ENCODE measurements at places on chromosomes 13 and 19. TPM values are rescaled to one million over a fixed set of nuclear protein-coding genes. Genes with fewer than 3 reads are reported as not detected.

- no peak for DNase-seq
- H3K27ac ChIP-seq = no peak overlapping the region
- no peaks in the 10 kb centered on the region for H3K36me3 ChIP-seq
- H3K4me3 ChIP-seq = no peak overlapping the region
Measured at GRCh38 chr19:17721821-17722220, 2.5 kb downstream of the MAP1S start.

ZNF525 gene
- 12.6 TPM for total RNA-seq

DNA sequence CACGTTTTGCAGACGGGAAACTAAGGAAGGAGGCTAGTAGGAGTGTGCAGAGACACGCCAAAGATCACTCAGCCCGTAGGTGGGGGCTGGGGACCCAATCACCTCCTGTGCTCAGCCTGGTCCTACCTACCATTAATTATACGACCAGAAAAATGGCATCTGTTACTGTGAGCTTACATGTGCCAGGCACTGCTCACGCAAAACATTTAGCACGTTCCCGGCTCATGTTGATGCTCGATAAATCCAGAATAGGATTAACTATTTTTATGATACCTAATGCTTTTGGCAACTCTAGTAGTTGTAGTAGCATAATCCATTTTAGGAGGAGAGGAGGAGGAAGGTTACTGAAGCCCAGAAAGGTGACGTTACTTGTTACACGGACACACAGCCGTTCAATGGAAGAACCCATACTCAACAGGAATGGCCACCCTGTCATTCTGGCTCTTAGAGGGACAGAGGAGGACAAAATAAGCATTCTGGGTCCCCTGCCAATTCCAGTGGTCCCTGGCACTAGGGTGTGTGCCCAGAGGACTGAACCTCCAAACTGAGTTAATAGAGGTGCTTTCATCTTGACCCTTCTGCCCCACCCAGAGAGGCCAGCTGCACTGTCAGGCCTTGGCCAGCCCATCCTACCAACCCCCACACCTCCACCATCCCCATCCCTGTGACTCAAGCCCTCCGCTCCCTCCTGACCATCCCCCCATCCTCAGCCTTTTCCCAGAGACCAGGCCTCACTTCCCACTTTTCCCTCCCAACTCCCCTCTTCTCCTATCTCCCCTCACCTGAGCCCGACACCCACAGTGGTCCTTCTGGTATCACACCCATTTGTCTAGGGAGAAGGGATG is 5.0 kb upstream of the EML2 start:
- peaks cover 4% of the 10 kb centered on the region for H3K4me1 ChIP-seq
- H3K36me3 ChIP-seq = no peaks in the 10 kb centered on the region
- no peak overlapping the region for H3K27ac ChIP-seq
- peaks cover 3% of the 10 kb centered on the region for H3K27me3 ChIP-seq
- no peak for DNase-seq
- H3K4me3 ChIP-seq = no peak overlapping the region

DNA sequence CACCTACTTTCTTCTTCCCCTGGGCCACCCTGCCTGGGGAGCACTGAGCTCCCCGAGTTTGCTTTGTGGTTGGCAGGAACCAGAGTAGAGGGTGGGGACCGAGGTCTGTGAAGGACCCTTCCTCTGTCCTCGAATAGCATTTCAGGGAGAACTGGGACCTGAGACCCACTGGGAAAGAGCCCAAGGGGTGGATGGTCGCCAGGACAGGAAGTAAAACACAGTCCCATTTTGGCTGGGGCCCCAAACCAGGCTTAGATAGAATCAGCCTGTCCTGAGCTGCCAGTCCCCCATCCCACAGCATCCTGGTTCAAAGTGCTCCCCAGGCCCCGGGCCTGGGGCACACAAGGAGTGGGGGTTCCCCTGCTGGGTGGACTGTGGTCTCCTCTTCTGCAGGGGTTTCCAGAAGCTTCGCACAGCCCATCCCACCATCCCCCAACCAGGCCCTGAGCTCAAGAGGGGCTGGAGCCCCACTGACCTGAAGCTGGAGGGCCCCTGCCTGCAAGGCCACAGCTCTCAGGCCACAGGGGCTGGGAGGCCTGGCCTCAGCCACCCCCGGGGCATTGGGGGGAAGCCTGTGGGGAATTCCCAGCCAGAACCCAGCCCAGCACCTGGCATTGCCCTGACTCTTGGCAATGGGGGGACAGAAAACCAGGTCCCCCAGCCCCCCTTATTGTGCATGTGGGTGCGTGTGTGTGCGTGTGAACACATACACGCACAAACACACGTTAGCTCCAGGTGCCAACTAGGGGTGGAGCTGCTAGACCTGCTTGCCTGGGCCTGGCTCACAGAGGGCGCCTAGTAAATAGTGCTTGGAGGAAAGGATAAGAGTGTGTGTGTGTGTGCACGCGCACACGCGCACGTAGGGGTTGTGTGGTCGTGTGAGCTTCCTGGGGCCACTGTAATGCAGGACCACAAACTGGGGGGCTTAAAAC is 995 bp upstream of the MKNK2 start:
- DNase-seq = peak; percentile 82
- H3K4me1 ChIP-seq = peaks cover 42% of the 10 kb centered on the region
- H3K36me3 ChIP-seq = no peaks in the 10 kb centered on the region

GRCh38 chr19:38685666-38686529 is 38.4 kb downstream of the ACTN4 start:
- no peaks in the 10 kb centered on the region for H3K27me3 ChIP-seq
- peak overlapping the region; percentile 46 for H3K27ac ChIP-seq
- H3K4me1 ChIP-seq = peaks cover 31% of the 10 kb centered on the region
- H3K36me3 ChIP-seq = no peaks in the 10 kb centered on the region
- no peak for DNase-seq
- no peak overlapping the region for H3K4me3 ChIP-seq

HCN2 gene
- total RNA-seq = not detected

- no peak overlapping the region for H3K27ac ChIP-seq
- no peak overlapping the region for H3K4me3 ChIP-seq
- no peaks in the 10 kb centered on the region for H3K36me3 ChIP-seq
- no peak for DNase-seq
Measured at GRCh38 chr13:41416276-41416675, 41.1 kb upstream of the RGCC start.

GRCh38 chr13:97526556-97526955 is 92.6 kb downstream of the RAP2A start:
- no peaks in the 10 kb centered on the region for H3K27me3 ChIP-seq
- no peak overlapping the region for H3K27ac ChIP-seq
- H3K4me1 ChIP-seq = no peaks in the 10 kb centered on the region
- DNase-seq = no peak
- H3K4me3 ChIP-seq = no peak overlapping the region
- no peaks in the 10 kb centered on the region for H3K36me3 ChIP-seq

KLHL1 gene
- not detected for total RNA-seq

DNA sequence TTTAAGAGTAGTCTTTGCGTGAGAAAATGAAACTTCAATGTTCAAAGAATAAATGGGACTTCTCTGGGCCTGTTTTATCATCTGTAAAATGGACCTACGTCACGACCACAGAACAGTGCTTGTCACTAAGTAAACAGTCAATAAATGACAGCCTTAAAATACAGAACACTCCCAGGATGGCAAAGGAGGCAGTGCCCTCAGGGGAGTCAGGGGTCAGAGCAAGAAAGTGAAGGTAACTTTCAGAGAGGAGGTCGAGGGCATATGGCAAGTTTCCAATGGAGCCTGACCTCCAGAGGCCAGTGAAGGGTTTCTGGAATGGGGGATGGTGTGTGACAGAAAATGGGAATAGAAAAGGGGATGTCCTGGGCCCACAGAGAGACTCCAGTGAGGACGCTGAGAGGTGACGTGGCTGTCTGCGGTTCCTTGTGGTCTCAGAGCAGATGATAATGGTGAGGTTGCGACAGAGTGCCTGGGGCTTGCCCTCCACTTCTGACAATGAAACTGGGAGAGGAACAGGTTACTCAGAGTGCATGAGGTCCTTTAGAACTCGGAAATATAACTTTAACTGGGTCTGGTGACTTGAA is 91.8 kb downstream of the UBL3 start:
- DNase-seq = no peak
- no peak overlapping the region for H3K4me3 ChIP-seq
- H3K4me1 ChIP-seq = no peaks in the 10 kb centered on the region
- no peaks in the 10 kb centered on the region for H3K36me3 ChIP-seq
- H3K27me3 ChIP-seq = no peaks in the 10 kb centered on the region

GRCh38 chr19:6225232-6225865 is 54.4 kb downstream of the MLLT1 start:
- no peak overlapping the region for H3K27ac ChIP-seq
- H3K4me3 ChIP-seq = no peak overlapping the region
- no peaks in the 10 kb centered on the region for H3K27me3 ChIP-seq
- no peaks in the 10 kb centered on the region for H3K36me3 ChIP-seq

SSC5D gene
- 5.7 TPM for total RNA-seq

- no peaks in the 10 kb centered on the region for H3K4me1 ChIP-seq
- H3K36me3 ChIP-seq = no peaks in the 10 kb centered on the region
- H3K27ac ChIP-seq = no peak overlapping the region
- H3K4me3 ChIP-seq = no peak overlapping the region
- DNase-seq = no peak
Measured at GRCh38 chr13:77409412-77409811, 82.5 kb upstream of the MYCBP2 start.

GRCh38 chr13:45219123-45219891 is 18.5 kb upstream of the KCTD4 start:
- no peak overlapping the region for H3K27ac ChIP-seq
- H3K36me3 ChIP-seq = no peaks in the 10 kb centered on the region
- no peak overlapping the region for H3K4me3 ChIP-seq
- H3K27me3 ChIP-seq = no peaks in the 10 kb centered on the region
- no peaks in the 10 kb centered on the region for H3K4me1 ChIP-seq

STX10 gene
- total RNA-seq = 54.8 TPM

DNA sequence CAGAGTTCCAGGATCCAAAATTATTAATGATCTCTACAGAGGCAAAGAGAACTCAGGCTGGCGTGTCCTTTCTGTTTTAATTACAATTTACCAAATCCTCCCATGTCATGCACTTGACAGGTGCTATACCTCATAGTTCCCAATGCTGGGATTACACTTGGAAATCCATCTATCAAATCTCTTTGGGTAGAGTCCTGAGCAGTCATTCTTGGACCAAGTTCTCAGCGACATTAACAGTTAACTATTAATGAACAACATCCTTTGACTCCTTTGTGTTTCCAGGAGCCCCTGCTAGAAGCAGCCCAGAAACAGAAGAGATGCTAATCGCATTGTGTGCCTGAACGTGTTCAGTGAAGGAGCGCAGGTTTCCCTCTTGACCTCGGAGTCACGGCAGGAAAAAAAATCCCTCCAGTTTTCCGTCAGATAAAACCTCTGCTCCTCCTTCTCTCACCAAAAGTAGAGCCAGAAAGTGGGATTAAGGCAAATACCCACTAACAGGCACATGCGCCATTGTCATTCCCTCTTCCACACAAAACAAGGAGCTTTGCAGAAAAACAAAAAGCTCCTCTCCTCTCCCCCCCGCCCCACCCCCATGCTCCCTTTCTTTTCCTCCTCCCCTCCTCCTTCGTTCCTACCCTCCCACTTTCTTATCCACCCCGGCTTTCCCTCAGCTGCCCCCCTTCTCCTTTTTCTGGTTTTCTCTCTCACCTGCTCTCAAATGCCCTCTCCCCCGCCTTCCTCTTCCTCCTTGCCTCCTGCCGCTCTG is 224.7 kb downstream of the ZIC5 start:
- H3K4me1 ChIP-seq = peaks cover 3% of the 10 kb centered on the region
- no peak for DNase-seq
- H3K27ac ChIP-seq = no peak overlapping the region
- no peaks in the 10 kb centered on the region for H3K36me3 ChIP-seq
- no peak overlapping the region for H3K4me3 ChIP-seq
- H3K27me3 ChIP-seq = no peaks in the 10 kb centered on the region

DNA sequence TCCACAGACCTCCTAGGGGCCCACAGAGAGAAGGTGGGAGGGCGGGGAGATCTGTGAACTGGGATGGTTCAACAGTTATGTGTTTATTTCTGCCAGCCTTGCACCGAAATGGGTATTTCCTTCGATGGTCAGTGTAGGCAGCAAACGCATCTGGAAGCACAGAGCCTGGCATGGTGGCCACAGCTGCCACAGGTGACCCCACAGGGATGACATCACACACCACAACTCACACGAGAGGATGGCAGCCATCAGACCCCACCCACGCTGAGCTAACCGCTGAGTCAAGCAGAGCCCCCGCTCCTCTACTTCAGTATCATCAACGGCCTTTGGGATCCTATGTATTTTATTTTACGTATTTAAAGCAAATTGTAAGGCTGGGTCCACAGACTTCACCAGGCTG is 37.4 kb downstream of the NAXD start:
- H3K27ac ChIP-seq = no peak overlapping the region
- H3K4me1 ChIP-seq = peaks cover 4% of the 10 kb centered on the region
- DNase-seq = no peak
- H3K27me3 ChIP-seq = no peaks in the 10 kb centered on the region

SIAH3 gene
- 0.72 TPM for total RNA-seq

DNA sequence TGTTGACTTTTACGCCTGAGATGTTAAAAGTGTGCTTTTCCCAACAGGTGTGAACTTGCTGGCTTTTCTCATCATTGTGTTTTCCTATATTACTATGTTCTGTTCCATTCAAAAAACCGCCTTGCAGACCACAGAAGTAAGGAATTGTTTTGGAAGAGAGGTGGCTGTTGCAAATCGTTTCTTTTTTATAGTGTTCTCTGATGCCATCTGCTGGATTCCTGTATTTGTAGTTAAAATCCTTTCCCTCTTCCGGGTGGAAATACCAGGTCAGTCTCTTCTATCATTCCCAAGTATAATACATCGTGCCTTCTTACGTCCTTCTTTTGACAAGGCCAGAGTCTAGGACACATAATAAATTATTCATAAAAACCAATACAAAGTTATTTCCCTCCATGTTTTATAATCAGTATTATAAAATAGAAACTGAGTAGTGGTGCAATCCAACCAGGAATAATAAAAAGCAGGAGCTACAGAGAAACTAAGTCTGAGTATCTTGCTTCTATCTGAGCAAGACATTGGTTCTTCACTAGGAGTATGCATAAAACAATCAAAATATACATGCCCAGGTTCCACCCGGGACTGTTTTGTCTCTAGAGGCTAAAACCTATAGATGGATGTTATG is 57.9 kb downstream of the RXFP2 start:
- DNase-seq = no peak
- H3K36me3 ChIP-seq = no peaks in the 10 kb centered on the region
- no peaks in the 10 kb centered on the region for H3K4me1 ChIP-seq
- no peaks in the 10 kb centered on the region for H3K27me3 ChIP-seq
- no peak overlapping the region for H3K4me3 ChIP-seq
- no peak overlapping the region for H3K27ac ChIP-seq

- DNase-seq = no peak
- H3K27me3 ChIP-seq = no peaks in the 10 kb centered on the region
- H3K4me1 ChIP-seq = no peaks in the 10 kb centered on the region
- H3K4me3 ChIP-seq = no peak overlapping the region
- no peak overlapping the region for H3K27ac ChIP-seq
- no peaks in the 10 kb centered on the region for H3K36me3 ChIP-seq
Measured at GRCh38 chr13:113184568-113185440, 23.7 kb downstream of the PCID2 start.

GRCh38 chr13:44854313-44855060 is 134.8 kb downstream of the NUFIP1 start:
- no peak overlapping the region for H3K27ac ChIP-seq
- no peak for DNase-seq
- no peaks in the 10 kb centered on the region for H3K36me3 ChIP-seq
- peaks cover 4% of the 10 kb centered on the region for H3K4me1 ChIP-seq
- no peaks in the 10 kb centered on the region for H3K27me3 ChIP-seq
- H3K4me3 ChIP-seq = no peak overlapping the region

All from ovary (tissue), 10 donors.